ENCODE measurements at places on chromosomes 3 and 15. TPM values are rescaled to one million over a fixed set of nuclear protein-coding genes. Genes with fewer than 3 reads are reported as not detected.

ASB14 gene
- polyA plus RNA-seq = 0.26 TPM

DNA sequence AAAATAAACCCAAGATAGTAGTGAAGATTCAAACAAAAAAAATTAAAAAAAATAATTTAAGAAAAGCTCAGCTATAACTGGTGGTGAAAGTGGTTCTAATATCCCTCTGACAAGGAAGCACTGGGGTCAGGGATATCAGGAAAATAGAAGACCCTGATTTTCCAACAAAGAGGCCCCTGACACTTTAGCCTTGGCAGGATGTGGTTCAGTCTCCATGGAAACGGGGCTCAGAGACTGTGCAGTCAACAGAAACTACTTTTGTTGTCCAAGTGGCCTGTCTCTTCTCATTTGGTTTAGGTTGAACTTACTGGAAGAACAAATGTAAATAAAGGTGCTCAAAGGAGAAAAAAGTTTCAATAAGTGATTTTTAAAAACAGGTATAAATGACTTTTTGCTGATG, 27.2 kb downstream of the INTS14 start:
- peak; percentile 15 for DNase-seq
- H3K4me3 ChIP-seq = peak overlapping the region; percentile 42
- H3K4me1 ChIP-seq = peaks cover 19% of the 10 kb centered on the region
- no peaks in the 10 kb centered on the region for H3K27me3 ChIP-seq
- H3K36me3 ChIP-seq = peaks cover 44% of the 10 kb centered on the region
- peak overlapping the region; percentile 78 for H3K27ac ChIP-seq

GRCh38 chr3:159763011-159763601, 225.5 kb upstream of the IL12A start:
- H3K27me3 ChIP-seq = peaks cover 25% of the 10 kb centered on the region
- no peak overlapping the region for H3K4me3 ChIP-seq
- H3K36me3 ChIP-seq = no peaks in the 10 kb centered on the region
- no peak for DNase-seq
- no peak overlapping the region for H3K27ac ChIP-seq

- H3K4me1 ChIP-seq = peaks cover 28% of the 10 kb centered on the region
- no peak overlapping the region for H3K4me3 ChIP-seq
- DNase-seq = no peak
- H3K27ac ChIP-seq = no peak overlapping the region
- peaks cover under 1% of the 10 kb centered on the region for H3K36me3 ChIP-seq
- no peaks in the 10 kb centered on the region for H3K27me3 ChIP-seq
These were observed 36.5 kb upstream of the SPTBN5 start for GRCh38 chr15:41930221-41930866.

DNA sequence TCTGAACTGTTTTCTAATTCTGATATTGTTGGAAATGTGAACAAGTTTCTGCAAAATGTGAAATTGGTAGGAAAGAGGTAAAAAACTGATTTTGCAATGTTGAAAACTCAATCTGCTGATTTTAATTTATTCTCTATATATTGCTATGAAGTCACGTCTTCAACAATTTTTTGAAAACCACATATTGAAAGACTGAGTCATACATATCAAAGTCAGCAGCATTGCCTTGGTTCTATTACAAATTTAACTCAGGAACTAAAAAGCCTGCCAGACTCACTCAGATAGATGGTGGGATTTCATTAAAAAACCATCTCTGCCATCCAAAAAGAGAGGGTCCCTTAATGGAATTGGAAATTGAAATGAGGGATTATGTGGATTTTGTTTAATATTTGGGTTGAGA, 351.4 kb downstream of the CNTN3 start:
- no peaks in the 10 kb centered on the region for H3K4me1 ChIP-seq
- no peaks in the 10 kb centered on the region for H3K27me3 ChIP-seq
- no peak overlapping the region for H3K27ac ChIP-seq

DNA sequence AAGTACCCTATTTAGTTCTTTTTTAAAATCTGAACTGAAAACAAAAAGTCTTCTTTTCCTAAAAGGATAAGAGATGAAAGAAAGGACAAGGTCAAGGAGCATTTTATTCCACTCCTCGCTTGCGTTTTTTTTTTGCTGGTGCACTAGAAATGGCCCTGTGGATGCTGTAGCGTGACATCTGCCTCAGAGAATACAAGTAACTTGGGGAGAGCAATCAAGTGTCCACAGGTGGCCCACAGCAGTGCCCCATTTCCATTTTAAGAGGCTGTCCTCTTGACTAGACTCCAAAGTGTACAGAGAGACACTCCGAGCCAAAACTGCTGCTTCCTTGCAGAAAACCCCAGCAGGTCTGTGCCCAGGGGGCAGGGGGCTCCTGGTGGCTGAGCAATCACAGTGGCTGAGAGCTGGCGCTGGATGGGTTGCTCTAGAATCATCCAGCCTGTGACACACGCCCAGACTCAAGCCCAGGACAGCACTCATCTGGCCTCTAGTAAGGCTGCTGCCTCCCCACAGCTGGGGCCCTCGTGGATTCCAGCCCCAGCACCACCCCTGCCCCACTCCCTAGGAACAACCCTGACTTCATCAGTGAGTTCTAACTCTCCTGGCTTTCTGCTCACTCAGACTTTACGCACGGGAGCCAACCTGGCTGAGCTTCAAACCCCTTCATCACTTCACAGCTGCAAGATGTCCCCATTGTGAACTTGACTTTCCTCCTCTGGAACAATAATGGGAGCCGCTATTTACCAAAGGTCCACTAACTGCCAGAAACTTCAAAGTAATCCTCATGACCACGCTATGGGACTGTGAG, 71.1 kb upstream of the SPATA12 start:
- H3K36me3 ChIP-seq = no peaks in the 10 kb centered on the region
- H3K4me3 ChIP-seq = no peak overlapping the region
- no peak overlapping the region for H3K27ac ChIP-seq

DNA sequence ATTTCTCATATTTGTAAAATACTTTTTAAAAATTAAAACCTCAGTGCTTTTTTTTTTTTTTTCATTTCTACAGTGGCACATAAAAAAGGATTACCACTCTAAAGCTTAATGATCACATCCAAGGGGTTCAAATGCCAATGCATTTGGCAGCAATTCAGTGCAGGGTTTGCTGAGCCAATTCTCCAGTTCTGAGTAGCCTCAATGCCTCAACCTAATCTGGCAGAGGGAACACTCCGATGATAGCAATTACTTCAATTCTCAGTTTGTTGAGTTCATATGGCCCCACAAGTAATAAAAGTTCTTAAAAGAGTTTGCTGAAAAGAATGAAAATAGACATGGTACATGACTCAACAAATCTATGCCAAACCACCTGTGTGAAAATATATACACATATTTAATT, 79.3 kb upstream of the RBMS3 start:
- H3K4me3 ChIP-seq = no peak overlapping the region
- DNase-seq = no peak
- H3K36me3 ChIP-seq = no peaks in the 10 kb centered on the region

DNA sequence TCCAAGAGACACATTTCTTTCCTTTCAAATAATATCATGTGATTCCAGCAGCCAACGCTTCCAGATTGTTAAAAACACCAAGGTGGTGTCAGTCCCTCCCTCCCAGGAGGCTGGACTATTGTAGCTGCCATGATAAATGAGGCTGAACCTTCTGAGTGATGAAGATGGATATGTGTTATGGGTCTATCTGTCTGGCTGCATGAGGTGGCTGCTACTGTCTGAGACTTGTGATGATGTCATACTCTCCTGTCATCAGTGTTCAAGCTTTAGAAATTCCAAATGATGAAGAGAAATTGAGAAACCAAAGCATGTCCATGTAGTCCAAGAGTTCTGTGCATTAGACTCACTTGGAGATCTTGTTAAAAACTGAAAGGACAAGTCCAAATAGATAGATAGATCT, 683.0 kb downstream of the NTRK3 start:
- H3K27me3 ChIP-seq = no peaks in the 10 kb centered on the region
- H3K4me1 ChIP-seq = no peaks in the 10 kb centered on the region
- no peaks in the 10 kb centered on the region for H3K36me3 ChIP-seq
- H3K4me3 ChIP-seq = no peak overlapping the region
- H3K27ac ChIP-seq = no peak overlapping the region

GOLGA8Q gene
- not detected for polyA plus RNA-seq

DNA sequence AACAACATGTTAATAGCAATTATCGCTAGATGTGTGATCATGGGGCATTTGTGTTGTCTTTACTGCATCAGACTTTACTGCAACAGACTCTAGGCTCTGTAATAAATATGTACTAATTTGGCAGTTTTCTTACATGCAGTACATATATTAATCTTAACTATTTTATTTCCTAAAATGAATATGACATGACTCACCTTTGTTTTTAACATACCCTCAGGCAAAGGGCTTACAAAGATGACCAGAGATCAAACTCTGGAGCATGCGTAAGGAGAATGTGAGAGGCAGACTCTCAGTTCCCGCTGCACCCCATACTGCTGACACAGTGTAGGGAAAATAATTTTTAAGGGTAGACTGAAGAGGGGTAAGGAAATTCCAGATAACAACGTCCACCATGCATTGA, 7.2 kb upstream of the FAM174B start:
- no peak overlapping the region for H3K4me3 ChIP-seq
- H3K27ac ChIP-seq = no peak overlapping the region
- H3K4me1 ChIP-seq = no peaks in the 10 kb centered on the region

DNA sequence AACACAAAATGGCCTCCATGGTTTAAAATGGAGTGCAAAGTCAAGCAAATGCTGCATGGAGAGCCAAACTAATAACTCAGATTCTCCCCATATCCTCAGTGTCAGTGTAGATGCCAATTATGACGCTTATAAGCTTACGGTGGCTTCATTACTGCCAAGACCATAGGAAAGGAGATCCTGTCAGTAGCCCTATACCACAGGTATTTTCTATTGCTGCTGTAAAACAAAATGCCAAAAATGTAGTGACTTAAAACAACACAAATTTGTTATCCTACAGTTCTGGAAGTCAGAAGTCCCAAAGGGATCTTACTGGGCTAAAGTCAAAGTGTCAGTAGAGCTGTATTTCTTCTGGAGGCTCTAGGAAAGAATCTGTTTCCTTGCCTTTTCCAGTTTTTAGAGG, 149.8 kb upstream of the GBE1 start:
- H3K36me3 ChIP-seq = no peaks in the 10 kb centered on the region
- H3K4me3 ChIP-seq = no peak overlapping the region

DNA sequence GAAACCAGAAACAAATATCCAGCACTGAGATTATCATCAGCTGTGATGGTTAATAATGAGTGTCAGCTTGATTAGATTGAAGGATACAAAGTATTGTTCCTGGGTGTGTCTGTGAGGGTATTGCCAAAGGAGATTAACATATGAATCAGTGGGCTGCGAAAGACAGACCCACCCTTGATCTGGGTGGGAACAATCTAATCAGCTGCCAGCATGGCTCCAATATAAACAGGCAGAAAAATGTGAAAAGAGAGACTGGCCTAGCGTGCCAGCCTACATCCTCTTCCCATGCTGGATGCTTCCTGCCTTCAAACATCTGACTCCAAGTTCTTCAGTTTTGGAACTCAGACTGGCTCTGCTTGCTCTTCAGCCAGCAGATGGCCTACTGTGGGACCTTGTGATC, 869.5 kb downstream of the SI start:
- H3K27ac ChIP-seq = no peak overlapping the region
- H3K36me3 ChIP-seq = no peaks in the 10 kb centered on the region
- no peaks in the 10 kb centered on the region for H3K27me3 ChIP-seq
- no peak for DNase-seq

ALDH1L1 gene
- polyA plus RNA-seq = not detected

TIMP4 gene
- not detected for polyA plus RNA-seq

- DNase-seq = peak; percentile 80
- no peaks in the 10 kb centered on the region for H3K27me3 ChIP-seq
- peaks cover 47% of the 10 kb centered on the region for H3K4me1 ChIP-seq
- H3K27ac ChIP-seq = no peak overlapping the region
These were observed 10.6 kb downstream of the ARPP19 start for GRCh38 chr15:52558196-52558595.

TM4SF1 gene
- not detected for polyA plus RNA-seq

DNA sequence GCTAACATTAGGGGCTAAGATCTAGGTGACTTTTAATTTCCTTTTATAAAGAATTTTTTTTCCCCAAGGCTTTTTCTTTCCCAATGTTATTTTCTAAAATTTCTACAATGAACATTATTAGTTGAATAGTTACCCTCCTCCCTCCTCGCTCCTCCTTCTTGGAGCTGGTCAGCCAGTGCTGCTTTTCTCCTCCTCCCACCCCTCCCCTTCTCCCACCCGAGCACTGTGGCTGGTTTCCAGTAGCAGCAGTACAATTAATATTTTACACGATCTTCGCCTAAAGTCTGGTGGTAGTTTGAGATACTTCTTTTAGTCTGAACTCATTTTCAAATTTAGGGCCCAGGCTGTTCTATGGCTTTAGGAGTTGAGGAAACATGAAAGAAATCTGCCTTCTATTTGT, 41.6 kb downstream of the EEFSEC start:
- no peaks in the 10 kb centered on the region for H3K4me1 ChIP-seq
- no peak overlapping the region for H3K27ac ChIP-seq
- no peak overlapping the region for H3K4me3 ChIP-seq
- no peak for DNase-seq

GRCh38 chr3:28745916-28746617, 397.4 kb upstream of the AZI2 start:
- no peaks in the 10 kb centered on the region for H3K27me3 ChIP-seq
- no peaks in the 10 kb centered on the region for H3K36me3 ChIP-seq
- H3K27ac ChIP-seq = no peak overlapping the region
- no peaks in the 10 kb centered on the region for H3K4me1 ChIP-seq
- no peak overlapping the region for H3K4me3 ChIP-seq

DNA sequence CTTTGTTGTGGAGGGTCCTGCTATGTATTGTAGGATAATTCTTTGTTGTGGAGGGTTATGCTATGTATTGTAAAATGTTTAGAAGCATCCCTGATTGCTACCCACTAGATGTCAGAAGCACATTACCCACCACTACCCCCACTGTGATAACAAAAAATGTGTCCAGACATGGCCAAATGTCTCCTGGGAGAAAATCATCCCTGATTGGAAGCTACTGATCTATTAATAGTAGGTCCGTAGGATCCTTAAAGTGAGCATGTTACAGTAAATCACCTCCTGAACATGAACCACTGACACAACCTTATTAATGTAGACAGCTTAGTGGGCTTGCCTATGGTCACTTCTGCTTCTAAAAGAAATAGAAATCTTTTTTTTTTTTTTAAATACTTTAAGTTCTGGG, 884.6 kb downstream of the AGBL1 start:
- no peaks in the 10 kb centered on the region for H3K4me1 ChIP-seq
- H3K27me3 ChIP-seq = no peaks in the 10 kb centered on the region
- no peak overlapping the region for H3K4me3 ChIP-seq
- no peaks in the 10 kb centered on the region for H3K36me3 ChIP-seq
- no peak for DNase-seq

DNA sequence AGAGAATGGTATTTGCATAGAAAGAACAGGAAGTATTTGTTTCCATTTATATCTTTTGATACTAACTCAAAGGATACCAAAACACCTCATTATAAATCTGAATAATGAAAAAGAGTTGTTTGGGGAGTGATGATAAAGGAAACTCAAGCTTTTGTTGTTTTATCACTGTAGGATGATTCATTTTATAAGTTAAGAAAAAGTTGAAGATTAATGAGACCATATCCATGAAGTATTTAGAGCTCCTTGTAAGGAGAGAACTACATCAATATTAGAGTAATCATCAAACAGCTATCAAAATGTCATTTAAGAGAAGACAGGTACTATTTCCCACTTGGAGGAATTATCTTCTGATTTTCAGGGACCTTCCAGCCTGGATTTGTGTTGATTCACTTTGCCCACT, 92.5 kb downstream of the EPHB1 start:
- no peak for DNase-seq
- H3K4me3 ChIP-seq = no peak overlapping the region
- H3K36me3 ChIP-seq = no peaks in the 10 kb centered on the region
- no peaks in the 10 kb centered on the region for H3K27me3 ChIP-seq
- H3K4me1 ChIP-seq = no peaks in the 10 kb centered on the region
- no peak overlapping the region for H3K27ac ChIP-seq

GRCh38 chr3:113659996-113660395, 36.4 kb downstream of the USF3 start:
- peaks cover 66% of the 10 kb centered on the region for H3K36me3 ChIP-seq
- H3K27me3 ChIP-seq = no peaks in the 10 kb centered on the region
- no peaks in the 10 kb centered on the region for H3K4me1 ChIP-seq
